ENCODE measurements at places on chromosomes 16 and 17. TPM values are rescaled to one million over a fixed set of nuclear protein-coding genes. Genes with fewer than 3 reads are reported as not detected.

ARL2BP gene
- 51.6 TPM for polyA plus RNA-seq

LDHD gene
- 56.5 TPM for polyA plus RNA-seq

RASL10B gene
- polyA plus RNA-seq, result 37.2 TPM

CCDC144A gene
- 1.9 TPM for polyA plus RNA-seq

NECAB2 gene
- polyA plus RNA-seq, result 1.7 TPM

CACNG4 gene
- polyA plus RNA-seq, result 0.16 TPM

MRPL27 gene
- 194 TPM for polyA plus RNA-seq

NOD2 gene
- 0.52 TPM for polyA plus RNA-seq

ZG16 gene
- polyA plus RNA-seq, result not detected

LMF1 gene
- polyA plus RNA-seq, result 7.8 TPM

LGALS9B gene
- not detected for polyA plus RNA-seq

TBC1D3G gene
- 2.7 TPM for polyA plus RNA-seq

IRF8 gene
- polyA plus RNA-seq, result 1.6 TPM

PRR35 gene
- not detected for polyA plus RNA-seq

AOC3 gene
- 29.1 TPM for polyA plus RNA-seq

DPH1 gene
- polyA plus RNA-seq, result 20.5 TPM

NTN1 gene
- 90.5 TPM for polyA plus RNA-seq

GUCY2D gene
- 0.09 TPM for polyA plus RNA-seq

TBC1D3I gene
- not detected for polyA plus RNA-seq

BICDL2 gene
- not detected for polyA plus RNA-seq

ZP2 gene
- polyA plus RNA-seq, result not detected
